ENCODE measurements at places on chromosomes 12 and 14. TPM values are rescaled to one million over a fixed set of nuclear protein-coding genes. Genes with fewer than 3 reads are reported as not detected.

SLC6A15 gene
- total RNA-seq = not detected

PYGL gene
- 51.2 TPM for total RNA-seq

CIPC gene
- total RNA-seq = 44.4 TPM

DNA sequence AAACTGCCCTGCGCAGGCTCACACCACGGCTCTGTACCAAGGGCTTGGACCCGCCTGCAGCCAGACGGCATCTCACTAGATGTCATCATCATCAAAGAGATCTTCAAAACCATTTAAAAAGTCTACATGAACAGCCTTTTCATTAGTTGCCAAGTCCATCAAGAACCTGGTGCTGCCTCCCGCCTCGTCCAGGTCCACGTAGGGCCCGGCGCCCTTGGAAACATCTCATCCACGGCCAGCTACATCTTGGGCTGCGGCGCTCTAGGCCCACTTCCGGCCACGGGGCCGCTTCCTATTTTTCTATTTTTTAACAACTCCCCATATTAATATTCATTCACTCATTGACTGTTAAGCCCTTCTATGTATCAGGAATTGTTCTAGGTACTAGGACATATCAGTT lies 7.4 kb upstream of the GNPNAT1 start:
- DNase-seq = no peak

DNA sequence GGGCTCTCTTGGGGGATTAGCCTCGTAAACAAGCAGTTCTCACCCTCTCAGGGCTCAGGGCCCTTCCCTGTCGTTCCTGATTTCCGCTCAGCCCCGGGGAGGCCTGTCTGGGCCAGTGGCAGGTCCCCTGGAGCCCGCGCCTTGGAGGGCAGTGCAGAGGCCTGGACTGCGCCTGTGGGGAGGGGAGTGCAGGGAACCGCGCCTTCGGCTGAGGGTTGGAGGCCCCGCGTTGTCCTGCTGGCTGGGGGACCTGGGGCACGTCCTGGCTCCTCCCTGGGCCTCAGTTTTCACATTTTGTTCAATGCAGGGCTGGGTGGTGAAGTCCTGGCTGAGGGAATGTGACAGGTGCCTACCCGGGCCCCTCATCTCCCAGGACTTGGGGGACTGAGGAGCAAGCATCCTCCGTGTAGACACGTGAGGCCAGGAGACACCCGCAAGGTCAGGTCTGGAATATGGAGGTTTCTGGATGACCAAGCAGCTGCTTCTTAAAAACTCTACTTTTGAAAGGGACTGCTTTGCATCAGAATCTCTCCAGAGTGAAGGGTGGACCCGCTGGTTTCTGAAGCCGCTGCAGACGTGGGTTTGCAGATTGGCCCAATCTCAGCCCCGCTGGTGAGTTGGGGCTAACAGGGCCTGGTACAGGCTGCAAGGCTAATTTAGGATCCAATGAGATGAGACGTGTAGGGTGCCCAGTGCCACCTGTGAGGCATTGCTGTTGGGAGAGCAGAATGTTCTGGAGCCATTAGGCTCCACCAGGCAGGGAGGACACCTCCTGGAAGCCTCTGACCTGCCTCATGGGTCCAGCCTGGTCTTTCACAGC lies 80.2 kb downstream of the KIF26A start:
- DNase-seq = no peak

DNA sequence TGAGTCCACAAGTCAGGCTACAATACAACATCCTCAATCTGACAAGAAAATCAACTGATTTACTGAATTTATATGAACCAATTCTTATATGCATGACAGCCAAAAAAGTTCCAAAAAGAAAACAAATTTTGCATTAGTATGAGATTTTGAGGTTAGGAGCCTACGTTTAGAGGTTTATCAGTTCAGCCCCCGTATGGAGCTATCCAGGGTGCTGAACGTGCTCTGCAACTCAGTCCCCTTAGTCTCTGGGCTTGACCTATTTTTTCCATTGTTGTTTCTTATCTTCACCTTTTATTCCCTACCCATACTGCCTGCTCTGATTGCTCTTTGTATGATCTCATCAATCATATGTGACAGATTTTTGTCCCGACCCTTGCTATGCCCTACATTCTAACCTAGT lies 693.0 kb downstream of the NRXN3 start:
- no peak for DNase-seq

DNA sequence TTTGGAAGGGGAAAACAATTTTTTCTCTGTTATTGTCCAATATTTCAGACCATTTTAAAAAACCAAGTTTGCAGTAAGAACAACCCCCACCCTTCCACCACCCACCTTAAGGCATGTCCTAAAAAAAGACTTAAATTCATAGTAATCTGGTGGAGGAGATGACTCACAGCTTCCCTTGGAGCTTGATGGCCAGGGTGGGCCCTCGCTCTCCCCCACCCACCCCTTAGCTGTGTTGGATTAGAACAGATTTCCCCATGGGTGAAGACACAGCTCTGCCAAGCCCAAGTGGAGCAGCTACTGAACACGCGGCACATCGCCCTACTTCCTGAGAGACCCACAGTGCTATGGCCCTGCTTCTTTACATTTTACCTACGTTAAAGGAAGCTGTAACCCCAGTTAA lies 140.3 kb downstream of the GCH1 start:
- no peak for DNase-seq

DNA sequence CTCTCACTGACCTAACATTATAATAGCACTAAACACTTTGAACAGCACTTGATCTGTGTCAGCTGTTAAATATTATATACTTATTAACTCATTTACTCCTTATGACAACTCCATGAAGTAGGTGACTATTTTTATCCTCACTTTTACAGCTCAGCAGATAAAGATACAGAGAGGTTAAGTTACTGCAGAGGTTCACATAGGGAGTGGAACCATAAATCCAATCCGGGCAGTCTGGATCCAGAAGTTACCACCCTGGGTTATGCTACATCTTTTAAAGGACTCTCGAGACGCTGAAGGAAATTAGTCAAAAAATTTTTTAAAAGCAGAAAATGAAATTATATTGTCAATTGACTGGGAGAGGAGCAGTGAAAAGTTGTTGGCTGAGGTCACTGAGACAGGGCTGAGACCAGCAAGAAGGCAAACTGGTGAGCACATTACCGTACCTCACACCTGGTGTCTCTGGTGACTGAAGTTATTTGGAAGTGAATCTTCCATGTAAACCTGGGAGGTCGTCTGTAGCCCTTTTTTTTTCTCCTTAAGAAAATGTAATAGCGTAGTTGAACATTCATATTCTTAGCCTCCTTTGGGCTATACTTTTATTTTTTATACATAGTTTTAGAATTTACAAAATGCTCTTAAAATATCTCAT lies 1.2 kb upstream of the RIMKLB start:
- no peak for DNase-seq
